ENCODE measurements at places on chromosomes 4 and X.

DNA sequence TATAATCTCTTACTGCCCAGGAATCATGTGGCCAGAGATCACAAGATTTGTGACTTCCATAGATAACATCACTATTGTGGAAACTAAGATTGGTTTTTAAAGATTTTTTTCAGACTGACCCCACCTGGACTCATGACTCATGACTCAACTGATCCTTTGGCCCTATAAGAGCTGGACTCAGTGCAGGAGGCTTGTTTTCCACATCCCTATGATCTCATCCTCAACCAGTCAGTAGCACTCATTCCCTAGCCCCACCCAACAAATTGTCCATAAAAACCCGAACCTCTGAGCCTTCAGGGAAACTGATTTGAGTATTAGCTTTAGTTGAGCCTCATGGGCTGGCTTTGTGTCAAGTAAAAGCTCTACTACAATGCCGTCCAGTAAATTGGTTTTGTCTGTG is 7.9 kb upstream of the NOCT start:
- DNase-seq = no peak

- no peak for DNase-seq
Measured at GRCh38 chr4:15510961-15511360, 41.3 kb downstream of the CC2D2A start.

GRCh38 chr4:43709443-43709842 is 739.2 kb downstream of the KCTD8 start:
- DNase-seq = no peak

DNA sequence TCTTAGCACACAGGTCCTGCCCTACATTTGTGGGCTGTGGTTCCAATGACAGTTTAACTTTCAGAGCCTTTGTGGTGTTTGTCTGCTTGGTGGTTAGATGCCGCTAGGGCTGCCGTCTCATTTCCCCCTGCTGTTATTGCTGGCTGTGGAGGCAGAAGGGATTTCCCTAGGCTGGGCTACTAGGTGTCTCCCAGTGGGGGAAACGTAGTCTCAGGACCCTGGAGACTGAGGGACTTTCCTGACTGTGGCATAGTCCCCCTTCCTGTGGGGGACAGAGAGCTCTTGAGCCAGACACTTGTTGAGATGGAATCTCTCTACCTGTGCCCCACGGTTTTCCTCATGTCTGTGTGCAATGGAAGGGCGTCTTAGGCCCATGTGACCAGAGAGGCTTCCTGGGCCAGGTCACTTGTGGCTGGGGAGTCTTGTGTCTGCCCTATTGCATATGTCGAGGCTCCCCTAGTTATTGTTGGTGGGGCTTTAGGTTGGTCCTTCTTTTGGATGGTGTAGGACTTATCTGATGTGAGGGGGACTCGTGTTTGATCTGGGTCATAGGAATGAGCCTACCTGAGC is 68.2 kb downstream of the ARHGAP10 start:
- peak; percentile 84 for DNase-seq

DNA sequence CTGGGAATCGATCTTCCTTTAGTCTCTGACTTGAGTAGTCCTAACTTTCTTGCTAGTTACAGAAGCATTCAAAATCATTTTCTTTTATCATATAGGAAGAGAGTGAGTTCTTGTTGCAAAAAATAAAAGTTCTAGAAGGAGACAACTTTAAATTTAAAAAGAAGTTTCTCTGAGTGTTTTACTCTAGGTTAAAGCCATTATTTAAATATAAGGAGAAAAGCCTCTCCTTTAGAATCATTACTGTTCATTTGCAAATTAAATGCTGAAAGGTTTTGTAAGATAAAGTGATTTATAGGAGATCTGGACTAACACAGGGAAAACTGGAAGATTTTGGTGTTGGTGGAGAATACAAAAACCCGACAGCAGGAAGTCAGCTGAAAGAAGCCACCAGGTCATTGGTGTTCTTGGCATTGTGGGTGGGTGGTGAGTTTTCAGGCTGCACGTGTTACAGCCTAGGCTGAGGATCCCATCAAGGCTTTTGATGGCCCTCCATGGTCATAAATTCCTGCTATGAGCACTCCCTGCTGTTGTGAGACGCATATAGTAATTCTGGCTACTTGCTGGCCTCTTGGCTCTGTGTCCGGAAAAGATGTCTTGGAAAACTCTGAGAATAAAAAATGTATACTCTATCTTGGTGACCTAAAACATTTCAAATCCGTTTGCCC is 81.6 kb downstream of the GPAT3 start:
- DNase-seq = no peak

DNA sequence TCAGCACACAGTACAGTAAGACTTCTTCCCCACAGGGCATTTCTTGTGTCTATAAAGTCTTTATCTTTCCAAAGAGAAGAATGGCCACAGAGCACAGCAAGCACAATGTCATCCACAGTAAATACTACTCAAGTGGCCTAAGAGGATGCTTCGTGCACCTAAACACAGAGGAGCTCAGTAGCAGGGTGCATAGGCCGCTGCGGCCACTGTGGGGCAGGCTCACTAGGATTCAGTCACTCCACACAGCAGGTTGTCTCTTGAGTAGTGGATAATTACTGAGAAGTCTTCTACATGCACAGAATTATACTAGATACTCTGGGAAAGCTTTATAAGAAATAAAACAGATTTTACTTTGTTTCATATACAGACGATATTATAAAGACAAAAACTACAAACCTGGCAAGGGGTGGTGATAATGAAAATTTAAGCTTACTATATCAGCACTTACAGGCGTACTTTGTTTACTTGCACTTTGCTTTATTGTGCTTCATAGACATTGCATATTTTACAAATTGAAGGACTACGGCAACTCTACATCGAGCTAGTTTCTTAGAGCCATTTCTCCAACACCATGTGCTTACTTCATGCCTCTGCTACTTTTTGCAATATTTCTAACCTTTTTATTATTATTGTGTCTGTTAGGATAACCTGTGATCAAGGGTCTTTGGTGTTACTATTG is 78.5 kb downstream of the PRDM5 start:
- peak; percentile 17 for DNase-seq

DNA sequence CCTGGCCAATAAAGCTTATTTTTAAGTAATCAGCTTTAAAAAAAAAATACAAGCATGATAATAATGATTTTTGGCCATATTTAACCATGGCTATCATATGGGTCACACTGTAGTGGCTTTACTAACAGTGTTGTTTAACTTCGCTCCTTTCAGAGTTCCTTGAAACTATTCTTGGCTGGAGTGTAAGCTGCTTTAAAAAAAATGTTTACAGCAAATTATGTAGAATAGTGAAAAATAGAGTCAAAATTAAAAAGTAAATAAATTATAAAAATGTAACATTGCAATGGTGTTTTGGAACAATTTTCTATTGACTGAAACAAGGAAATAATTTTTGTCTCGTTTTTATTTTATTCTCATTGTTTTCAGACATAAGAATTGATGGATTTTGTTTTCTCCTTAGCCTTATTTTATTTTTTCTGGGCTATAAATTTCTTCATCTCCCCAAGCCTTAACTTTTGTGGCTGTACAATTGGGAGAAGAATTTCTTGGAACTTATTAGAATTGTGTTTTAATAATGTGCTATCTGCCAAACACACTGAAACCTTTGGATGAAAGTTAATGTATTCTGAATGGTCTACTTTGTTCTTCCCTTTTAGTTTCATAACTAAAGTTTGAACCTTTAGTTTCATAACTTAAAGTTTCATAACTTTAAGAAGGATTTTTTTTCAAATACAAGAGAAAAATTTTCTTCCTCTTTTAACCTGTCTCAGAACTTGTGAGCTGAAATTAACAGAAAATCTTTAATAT is 182.0 kb downstream of the ARHGAP24 start:
- no peak for DNase-seq
